ENCODE measurements at places on chromosomes 16 and 17. TPM values are rescaled to one million over a fixed set of nuclear protein-coding genes. Genes with fewer than 3 reads are reported as not detected.

DNA sequence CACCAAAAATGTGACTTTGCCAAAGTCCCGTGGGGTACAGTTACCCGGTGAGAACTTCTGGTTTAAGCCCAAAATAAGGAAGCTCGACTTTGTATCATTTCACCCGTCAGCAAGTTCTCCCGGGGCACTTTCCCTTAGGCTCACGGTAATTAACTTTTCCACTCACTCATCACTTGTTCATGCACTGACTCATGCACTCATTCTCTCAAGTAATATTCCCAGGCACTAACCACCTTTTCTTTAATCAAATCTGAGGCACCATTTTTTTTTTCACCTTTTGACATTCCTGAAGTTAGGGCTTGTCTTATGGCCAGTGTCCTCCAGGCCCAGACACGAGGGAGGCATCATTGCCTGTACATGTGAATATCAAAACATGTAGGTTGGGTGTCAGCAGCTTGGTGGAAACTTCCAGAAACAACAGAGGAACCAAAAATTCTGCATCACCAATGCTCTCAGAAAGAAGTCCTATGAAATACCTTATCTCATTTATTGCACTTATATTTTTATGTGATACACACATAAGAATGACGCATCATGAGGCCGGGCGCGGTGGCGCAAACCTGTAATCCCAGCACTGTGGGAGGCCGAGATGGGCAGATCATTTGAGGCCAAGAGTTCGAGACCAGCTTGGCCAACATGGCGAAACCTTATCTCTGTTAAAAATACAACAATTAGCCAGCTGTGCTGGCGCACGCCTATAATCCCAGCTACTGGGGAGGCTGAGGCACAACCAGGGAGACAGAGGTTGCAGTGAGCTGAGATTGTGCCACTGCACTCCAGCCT is 36.1 kb upstream of the ATP2C2 start:
- no peak for DNase-seq

The CCNF gene
- total RNA-seq = 0.96 TPM

GRCh38 chr17:40542558-40543411 is 22.5 kb downstream of the CCR7 start:
- peak; percentile 83 for DNase-seq

- no peak for DNase-seq
Measured at GRCh38 chr17:66392783-66393437, 90.5 kb downstream of the PRKCA start.

The NDUFAF8 gene
- 61.5 TPM for total RNA-seq

DNA sequence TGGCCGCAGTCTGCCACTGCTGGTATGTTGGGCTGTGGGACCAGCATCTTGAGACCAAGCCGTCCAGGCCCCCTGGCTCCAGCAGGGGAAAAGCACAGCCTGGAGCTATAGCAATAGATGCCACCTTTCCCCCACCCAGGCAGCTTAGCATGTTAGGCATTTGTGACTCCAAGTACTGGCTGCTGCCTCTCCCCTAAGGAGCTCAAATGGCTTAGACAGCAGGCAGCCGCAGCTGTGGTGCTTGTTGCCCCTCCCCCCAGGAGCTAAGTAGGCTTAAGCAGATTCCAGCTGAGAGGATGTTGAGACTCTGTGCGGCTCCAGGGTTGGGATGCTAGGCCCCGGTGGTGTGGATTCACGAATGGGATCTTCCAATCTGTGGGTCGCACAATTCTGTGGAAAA is 88.8 kb upstream of the ANKFN1 start:
- DNase-seq = no peak

DNA sequence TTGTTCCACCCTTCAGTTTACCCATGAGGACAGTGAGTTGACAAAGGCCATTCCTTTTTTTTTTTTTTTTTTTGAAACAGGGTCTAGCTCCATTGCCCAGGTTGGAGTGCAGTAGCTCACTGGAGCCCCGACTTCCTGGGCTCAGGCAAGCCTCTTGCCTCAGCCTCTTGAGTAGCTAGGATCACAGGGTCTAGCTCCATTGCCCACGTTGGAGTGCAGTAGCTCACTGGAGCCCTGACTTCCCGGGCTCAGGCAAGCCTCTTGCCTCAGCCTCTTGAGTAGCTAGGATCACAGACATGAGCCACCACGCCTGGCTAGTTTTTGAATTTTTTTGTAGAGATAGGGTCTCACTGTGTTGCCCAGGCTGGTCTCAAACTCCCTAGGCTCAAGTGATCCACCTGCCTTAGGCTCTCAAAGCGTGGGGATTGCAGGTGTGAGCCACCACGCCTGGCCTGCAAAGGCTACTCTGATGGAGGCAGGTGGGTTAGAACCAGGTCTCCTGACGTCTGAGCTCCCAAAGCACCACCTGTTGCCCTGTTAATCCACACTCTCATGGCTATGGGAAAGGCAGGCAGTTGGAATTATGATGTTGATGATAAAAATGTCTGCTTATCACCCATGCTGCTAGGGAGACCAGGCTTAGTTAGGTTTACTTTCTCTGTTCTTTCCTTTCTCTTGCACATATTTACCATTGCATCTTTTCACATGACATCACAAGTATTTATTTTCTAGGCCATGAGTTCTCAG is 65.2 kb downstream of the KSR1 start:
- no peak for DNase-seq

DNA sequence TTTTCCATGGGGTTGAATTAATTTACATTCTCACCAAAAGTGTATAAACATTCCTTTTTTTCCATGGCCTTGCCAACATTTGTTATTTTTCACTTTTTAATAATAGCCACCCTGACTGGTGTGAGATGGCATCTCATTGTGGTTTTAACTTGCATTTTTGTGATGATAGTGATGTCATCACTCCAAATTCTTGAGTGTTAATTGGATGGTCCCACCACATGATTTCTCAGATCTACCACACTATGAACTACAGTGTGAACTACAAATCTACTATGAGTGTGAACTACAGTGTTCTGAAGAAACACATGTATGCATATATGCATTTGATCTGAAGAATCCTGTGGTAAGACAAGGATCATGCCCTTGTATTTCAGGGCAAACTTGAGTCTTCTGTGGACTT is 340.1 kb downstream of the ABCC12 start:
- DNase-seq = no peak

The GRB7 gene
- total RNA-seq = 1.1 TPM

The SMIM36 gene
- not detected for total RNA-seq

GRCh38 chr16:83533193-83533592 is 274.6 kb upstream of the HSBP1 start:
- DNase-seq = no peak

The HSF4 gene
- total RNA-seq = 70.5 TPM

- no peak for DNase-seq
Measured at GRCh38 chr17:28042657-28042720, at the start of gene NLK. Gene NLK (plus strand): TSS chr17:28042677. CDS start chr17:28042874, 197 bp downstream.

GRCh38 chr16:78376452-78376851 is 277.0 kb downstream of the WWOX start:
- no peak for DNase-seq

- no peak for DNase-seq
Measured at GRCh38 chr17:10286324-10286723, 86.5 kb downstream of the MYH13 start.

- no peak for DNase-seq
Measured at GRCh38 chr17:337453-337852, 15.2 kb downstream of the RPH3AL start.

DNA sequence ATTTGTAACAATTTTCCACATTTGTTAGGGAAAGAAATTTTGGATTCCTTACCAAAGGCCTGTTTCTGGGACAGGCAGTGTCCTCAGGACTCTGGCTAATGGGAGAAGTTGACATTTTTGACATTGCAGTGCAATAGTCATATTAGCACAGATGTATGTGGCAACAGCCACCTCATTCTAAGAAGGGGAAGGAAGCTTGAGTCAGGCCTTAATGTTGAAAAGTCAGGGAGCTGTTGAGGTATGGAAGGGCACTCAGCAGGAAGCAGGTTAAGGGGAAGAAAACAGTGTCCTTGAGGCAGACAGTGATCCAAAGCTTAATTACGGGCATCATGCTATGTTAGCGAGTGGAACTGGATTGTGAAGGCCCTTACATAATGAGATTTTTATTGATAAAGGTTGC is 20.9 kb downstream of the AKTIP start:
- DNase-seq = no peak

GRCh38 chr17:46060461-46060860 is 61.4 kb downstream of the STH start:
- no peak for DNase-seq

The CCL16 gene
- total RNA-seq = not detected

The MMP2 gene
- total RNA-seq = 87.4 TPM

DNA sequence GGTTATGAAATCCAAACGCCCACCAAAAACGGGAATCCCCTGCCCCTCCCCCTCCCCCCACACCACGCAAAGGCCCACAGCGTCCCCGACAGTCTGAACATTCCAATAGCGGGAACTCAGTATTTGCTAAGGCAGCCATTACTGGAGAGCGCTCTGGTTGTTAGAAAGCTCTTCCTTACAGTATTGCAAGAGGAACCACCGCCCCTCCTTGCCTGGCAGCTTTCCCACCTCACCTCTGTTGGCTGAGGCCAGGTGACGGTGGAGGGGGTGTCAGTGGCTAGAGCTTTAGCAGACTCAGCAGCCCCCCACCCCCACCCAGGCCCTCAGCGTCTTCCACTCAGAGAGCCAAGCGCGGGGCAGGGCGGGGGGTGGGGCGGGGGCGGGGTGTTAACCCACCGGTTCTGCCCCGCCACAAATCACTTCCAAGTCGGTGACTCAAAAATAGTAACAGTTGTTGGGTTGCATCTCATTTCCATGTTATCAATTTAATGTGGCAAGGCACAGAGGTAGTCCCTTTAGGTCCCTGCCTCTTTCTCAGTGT is 2.2 kb upstream of the PLEKHH3 start:
- no peak for DNase-seq

GRCh38 chr16:80604600-80605355 is 64.0 kb downstream of the DYNLRB2 start:
- DNase-seq = no peak

- no peak for DNase-seq
Measured at GRCh38 chr16:22117609-22118008, 25.3 kb downstream of the VWA3A start.

DNA sequence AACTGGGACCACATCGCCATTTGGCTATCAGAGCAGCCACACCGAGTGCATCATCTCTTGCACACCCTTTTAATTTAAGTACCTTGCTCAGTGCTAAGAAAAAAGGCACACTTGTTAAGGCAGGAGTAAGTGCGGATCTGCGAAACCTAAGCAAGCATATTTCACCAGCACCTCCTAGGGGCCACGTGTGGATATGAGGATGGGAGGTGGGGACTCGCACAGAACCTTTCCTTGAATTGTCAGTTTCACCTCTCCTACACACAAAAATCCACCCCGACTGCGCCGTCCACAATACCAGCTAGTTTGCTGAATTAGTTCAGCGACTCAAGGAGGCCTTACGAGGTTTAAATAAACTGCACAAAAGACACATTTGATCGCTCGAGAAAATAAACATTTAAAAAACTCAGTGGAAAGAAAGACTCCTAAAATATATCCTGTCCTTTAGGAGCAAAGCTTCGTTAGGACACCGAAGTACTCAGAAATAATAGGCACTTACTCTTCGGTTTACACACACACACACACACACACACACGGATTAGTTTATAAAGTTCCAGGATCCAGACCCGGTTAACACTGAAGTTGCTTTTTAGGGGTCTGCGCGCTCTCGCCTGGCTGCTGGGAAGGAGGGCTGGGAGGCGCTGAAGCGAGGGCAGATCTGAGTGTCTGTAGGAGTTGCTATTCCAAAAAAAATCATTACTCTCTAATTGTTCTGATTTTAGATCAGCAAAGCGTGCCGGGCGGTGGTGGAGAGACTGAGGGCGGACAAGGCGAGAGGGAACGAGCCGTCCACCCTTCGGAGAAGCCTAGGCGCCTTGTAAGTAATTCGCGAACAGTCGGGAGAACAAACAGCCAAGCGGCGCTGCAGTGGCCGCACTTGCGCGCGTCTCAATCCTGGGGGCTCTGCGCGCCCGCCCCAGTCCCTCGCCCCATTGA is 1.0 kb upstream of the KCNJ2 start:
- DNase-seq = peak; percentile 59

- DNase-seq = no peak
Measured at GRCh38 chr17:57396511-57396921, 140.2 kb downstream of the MSI2 start.

The HOXB8 gene
- total RNA-seq = not detected

The ARHGDIG gene
- 7.0 TPM for total RNA-seq

- DNase-seq = no peak
Measured at GRCh38 chr17:13429201-13429600, 172.5 kb downstream of the HS3ST3A1 start.

The KRTAP16-1 gene
- total RNA-seq = not detected

DNA sequence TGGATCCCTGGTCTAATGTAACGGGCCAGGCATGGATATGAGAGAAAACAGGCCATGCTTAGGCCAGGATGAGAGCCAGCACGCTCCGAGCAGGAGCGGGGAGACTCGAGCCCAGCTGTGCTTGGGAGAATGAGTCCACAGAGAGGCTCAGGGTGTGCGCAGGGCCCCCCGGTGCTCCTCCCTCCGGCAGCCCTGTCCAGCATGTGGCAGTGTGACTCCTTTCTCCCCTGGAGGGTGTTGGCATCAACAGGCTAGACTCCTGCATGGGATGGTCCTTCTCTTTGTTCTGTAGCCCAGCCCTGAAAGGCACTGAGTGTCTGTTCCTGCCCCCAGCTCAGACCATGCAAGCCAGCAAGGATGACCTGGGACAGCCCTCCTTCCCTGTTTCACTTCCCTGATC is 23.4 kb downstream of the PGS1 start:
- DNase-seq = no peak
